ENCODE measurements at places on chromosomes 1 and 21.

DNA sequence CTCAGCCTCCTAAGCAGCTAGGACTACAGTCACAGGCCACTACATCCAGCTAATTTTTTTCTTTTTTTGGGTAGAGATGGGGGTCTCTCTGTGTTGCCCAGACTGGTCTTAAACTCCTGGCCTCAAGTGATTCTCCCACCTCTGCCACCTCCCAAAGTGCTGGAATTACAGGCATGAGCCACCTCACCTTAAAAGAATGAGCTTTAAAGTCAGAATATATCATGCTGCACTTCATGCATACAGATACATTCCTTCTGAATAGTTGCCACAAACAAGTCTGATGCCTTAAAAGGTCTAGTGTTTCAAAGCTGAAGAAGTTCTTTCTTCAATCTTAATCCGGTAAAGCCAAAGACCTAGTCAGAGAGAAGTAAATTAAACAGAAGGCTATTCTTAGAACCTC is 23.8 kb upstream of the CPLANE2 start:
- peaks cover 9% of the 10 kb centered on the region for H3K36me3 ChIP-seq
- no peaks in the 10 kb centered on the region for H3K27me3 ChIP-seq
- ATAC-seq = no peak
- H3K27ac ChIP-seq = peak overlapping the region; percentile 50
- H3K4me3 ChIP-seq = no peak overlapping the region
- H3K4me1 ChIP-seq = no peaks in the 10 kb centered on the region

DNA sequence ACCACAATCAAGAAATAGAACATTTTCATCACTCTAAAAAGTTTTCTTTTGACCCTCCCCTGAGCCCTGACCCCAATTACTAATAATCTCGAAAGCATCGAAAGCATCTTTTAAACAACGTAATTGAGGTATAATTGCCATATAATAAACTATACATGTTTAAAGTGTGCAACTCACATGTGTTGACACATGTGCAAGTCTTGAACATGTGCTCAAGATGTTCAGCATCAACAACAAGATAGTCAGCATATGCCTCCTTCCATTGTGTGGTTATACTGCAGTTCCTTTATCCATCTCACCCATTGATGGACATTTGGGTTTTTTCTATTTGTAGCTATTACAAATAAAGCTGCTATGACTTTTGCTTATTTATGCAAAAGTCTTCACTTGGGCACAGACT is 90.7 kb downstream of the RIPK4 start:
- H3K27me3 ChIP-seq = peaks cover 21% of the 10 kb centered on the region
- H3K27ac ChIP-seq = no peak overlapping the region
- H3K4me1 ChIP-seq = peaks cover 13% of the 10 kb centered on the region
- H3K4me3 ChIP-seq = no peak overlapping the region
- no peak for ATAC-seq

DNA sequence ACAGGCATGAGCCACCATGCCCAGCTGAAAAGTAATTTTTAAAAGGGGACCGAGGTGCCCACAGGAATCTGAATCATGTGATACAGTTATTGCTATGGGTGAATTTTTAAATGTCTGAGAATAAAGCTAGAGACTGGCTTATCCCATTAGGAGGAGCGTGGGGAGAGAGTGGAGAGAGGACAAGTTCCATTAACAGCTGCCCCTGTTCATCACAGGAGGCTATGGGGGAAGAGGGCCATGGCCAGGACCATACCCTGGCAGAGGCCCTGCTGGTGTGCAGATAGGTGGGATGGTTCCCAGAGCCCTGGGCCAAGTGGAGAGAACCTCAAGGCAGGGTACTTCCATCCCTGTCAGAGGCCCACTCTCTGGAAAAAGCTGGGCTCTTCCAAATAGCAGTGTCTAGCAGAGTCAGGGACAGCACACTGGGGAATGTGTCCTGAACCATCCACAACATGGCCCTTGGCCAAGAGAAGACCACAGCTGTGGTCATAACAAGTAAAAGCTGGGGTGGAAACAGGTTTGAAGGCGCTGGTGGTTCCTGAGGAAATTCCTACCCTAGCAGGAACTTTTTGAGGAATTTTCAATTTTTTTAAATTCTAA is 13.7 kb upstream of the ZNF691 start:
- no peak for ATAC-seq
- no peaks in the 10 kb centered on the region for H3K36me3 ChIP-seq
- H3K4me1 ChIP-seq = no peaks in the 10 kb centered on the region

- no peak for ATAC-seq
- H3K36me3 ChIP-seq = no peaks in the 10 kb centered on the region
- no peak overlapping the region for H3K4me3 ChIP-seq
Measured at GRCh38 chr1:172902861-172903381, 147.8 kb downstream of the TNFSF18 start.

- H3K27ac ChIP-seq = no peak overlapping the region
- H3K36me3 ChIP-seq = peaks cover 9% of the 10 kb centered on the region
Measured at GRCh38 chr1:111647736-111648135, 28.1 kb downstream of the RAP1A start.

Data from gastroesophageal sphincter (tissue), 4 donors.